ENCODE measurements at places on chromosomes 11 and 22.
A peak's percentile ranks its signal among the peaks of the same experiment; 100 is the strongest.

DNA sequence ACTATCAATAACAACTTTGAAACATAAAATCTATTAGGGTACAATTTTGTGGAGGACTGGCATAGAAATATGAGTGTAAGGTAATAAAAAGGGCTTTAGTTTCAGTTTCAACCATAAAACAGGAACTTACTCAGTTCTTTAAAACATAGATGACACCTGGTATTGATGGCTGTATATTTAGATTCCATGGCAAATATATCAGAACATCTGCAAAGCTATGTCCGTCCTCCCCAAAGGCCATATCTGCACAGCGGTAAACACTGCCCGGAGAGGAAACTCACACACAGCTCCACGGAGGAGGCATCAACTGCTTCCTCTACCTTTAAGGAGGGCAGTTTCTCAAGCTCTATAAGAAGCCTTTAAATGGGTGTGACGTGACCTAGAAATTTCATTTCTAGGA lies 993.3 kb downstream of the BRD1 start:
- H3K4me3 ChIP-seq = no peak overlapping the region
- no peak overlapping the region for H3K27ac ChIP-seq
- H3K27me3 ChIP-seq = no peaks in the 10 kb centered on the region
- no peaks in the 10 kb centered on the region for H3K36me3 ChIP-seq

- no peak overlapping the region for H3K27ac ChIP-seq
- no peaks in the 10 kb centered on the region for H3K27me3 ChIP-seq
- H3K4me1 ChIP-seq = peaks cover 13% of the 10 kb centered on the region
- no peak for DNase-seq
- no peak overlapping the region for H3K4me3 ChIP-seq
These were observed 14.1 kb downstream of the AASDHPPT start for GRCh38 chr11:106091480-106092123.

- DNase-seq = no peak
- no peaks in the 10 kb centered on the region for H3K4me1 ChIP-seq
- H3K4me3 ChIP-seq = no peak overlapping the region
- no peak overlapping the region for H3K27ac ChIP-seq
These were observed 17.1 kb upstream of the EFCAB6 start for GRCh38 chr22:43828998-43829782.

DNA sequence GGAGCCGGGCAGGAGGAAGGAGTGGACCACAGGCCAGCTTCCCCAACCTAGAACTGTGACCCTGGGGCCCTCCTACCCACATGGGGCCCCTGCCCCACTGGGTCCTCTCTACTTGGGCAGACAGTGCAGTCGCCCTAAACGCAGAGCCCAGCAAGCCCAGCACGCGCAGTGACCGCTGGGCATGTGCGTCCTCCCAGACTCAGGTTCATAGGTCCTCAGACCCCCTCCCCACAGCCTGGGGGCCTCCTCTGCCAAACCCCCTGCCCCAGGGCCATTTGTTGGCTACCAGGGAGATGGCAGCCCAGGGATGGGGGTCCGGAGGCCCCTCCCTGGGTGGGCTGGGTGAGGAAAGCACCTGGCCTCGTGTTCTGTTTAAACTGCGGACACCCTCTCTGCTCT lies 23.9 kb downstream of the RTN4R start:
- no peak overlapping the region for H3K27ac ChIP-seq
- H3K27me3 ChIP-seq = no peaks in the 10 kb centered on the region
- H3K36me3 ChIP-seq = no peaks in the 10 kb centered on the region
- no peak overlapping the region for H3K4me3 ChIP-seq

GRCh38 chr11:10798330-10798928 lies 10.3 kb downstream of the EIF4G2 start:
- H3K4me1 ChIP-seq = no peaks in the 10 kb centered on the region
- peaks cover 67% of the 10 kb centered on the region for H3K36me3 ChIP-seq
- no peak overlapping the region for H3K27ac ChIP-seq
- DNase-seq = no peak
- H3K27me3 ChIP-seq = no peaks in the 10 kb centered on the region
- no peak overlapping the region for H3K4me3 ChIP-seq

GRCh38 chr22:47432683-47433082 lies 670.2 kb downstream of the TBC1D22A start:
- H3K27ac ChIP-seq = no peak overlapping the region
- no peak for DNase-seq
- no peaks in the 10 kb centered on the region for H3K27me3 ChIP-seq
- H3K36me3 ChIP-seq = no peaks in the 10 kb centered on the region

DNA sequence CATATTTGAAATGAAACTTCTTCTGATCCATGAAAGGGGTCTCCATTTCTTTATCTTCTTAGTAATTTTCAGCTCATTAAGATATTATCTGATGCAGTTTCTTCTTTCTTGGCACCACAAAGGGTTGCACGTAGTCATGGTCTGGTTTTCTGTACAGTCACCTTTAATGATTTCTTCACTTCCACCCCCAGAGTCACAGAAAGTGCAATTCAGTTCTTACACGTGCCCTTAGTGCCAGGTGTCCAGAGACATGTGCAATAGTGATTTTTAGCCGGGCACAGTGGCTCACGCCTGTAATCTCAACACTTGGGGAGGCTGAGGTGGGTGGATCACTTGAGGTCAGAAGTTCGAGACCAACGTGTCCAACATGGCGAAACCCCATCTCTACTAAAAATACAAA lies 202.8 kb upstream of the MTNR1B start:
- H3K4me3 ChIP-seq = peak overlapping the region; percentile 64
- DNase-seq = no peak
- H3K4me1 ChIP-seq = no peaks in the 10 kb centered on the region
- no peak overlapping the region for H3K27ac ChIP-seq
- no peaks in the 10 kb centered on the region for H3K36me3 ChIP-seq

- H3K4me1 ChIP-seq = peaks cover 47% of the 10 kb centered on the region
- H3K36me3 ChIP-seq = no peaks in the 10 kb centered on the region
- peak overlapping the region; percentile 17 for H3K4me3 ChIP-seq
- no peaks in the 10 kb centered on the region for H3K27me3 ChIP-seq
- peak; percentile 60 for DNase-seq
These were observed 36.8 kb upstream of the SMTN start for GRCh38 chr22:31044262-31044861.

DNA sequence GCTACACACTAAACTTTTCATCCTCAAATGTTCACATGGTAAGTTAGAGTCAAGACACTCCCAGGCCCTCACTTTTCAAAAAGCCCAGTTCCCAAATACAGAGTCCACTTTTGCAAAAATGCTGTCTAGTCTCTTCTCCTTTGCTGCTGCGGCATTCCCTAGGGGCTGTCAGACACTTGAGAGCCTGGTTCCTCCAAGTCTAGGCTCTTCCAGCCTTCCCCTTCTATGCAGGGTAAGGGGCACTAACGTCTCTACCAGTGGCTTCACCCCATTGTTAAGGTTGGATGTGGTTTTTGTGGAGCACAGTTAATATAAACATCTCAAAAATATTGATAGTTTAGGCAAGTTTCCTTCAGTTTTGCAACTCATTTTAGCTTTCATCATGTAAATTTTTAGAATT lies 181.5 kb downstream of the KIF18A start:
- H3K27ac ChIP-seq = no peak overlapping the region
- H3K36me3 ChIP-seq = no peaks in the 10 kb centered on the region
- DNase-seq = no peak
- no peaks in the 10 kb centered on the region for H3K27me3 ChIP-seq
- H3K4me3 ChIP-seq = no peak overlapping the region

DNA sequence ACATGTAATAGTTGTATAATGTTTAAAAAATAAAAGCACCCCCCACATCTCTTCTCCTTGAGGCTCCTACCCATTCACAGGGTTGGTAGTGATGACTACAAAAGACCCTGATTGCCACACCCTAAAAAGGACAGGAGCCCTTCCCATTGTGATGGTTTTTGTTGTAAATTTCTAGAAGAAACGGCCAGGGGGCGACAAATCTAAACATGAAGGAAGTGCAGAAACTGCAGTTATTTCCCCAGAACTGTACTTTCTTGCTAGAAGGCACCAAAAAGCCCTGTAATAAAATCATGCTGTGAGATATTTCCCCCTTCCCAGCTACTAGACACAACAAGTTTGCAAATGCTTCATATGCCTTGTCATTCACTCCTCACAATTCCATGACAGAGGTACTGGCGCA lies 10.8 kb downstream of the PRR5L start:
- H3K27ac ChIP-seq = no peak overlapping the region
- no peak for DNase-seq
- H3K4me1 ChIP-seq = no peaks in the 10 kb centered on the region
- H3K27me3 ChIP-seq = no peaks in the 10 kb centered on the region
- no peaks in the 10 kb centered on the region for H3K36me3 ChIP-seq

GRCh38 chr11:134656861-134657540 lies 245.0 kb upstream of the B3GAT1 start:
- DNase-seq = no peak
- H3K4me1 ChIP-seq = no peaks in the 10 kb centered on the region
- no peak overlapping the region for H3K4me3 ChIP-seq
- no peaks in the 10 kb centered on the region for H3K27me3 ChIP-seq
- H3K27ac ChIP-seq = no peak overlapping the region
- no peaks in the 10 kb centered on the region for H3K36me3 ChIP-seq

DNA sequence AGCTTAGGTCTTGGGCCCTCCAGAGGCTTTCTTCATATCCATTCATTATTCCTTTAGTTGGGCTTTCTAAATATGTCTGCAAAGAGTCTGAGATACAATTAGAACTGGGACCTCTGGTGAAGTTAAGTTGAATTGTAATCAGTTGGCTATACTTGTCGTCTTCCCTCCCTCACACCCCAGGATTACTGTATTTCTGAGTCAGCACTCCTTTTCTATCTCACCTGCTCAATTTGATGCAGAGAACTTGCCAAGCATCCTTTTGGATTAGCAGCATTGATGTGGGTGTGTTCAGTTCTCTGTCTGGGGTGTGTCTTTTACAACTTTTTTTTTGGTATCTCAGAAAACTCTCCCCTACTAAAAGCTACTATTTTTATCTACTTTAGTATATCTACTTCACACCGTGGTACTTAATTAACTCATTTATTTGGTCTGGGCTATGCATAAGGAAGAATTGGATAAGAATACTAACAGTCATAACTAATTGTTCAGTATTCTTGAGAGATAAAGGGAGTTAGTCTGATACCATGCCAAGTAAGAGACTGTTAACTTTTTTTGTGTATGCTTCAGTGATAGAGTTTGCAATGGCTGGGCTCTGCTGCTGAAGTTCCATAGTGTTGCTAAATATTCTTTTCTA lies 15.1 kb downstream of the CTNND1 start:
- H3K27ac ChIP-seq = peak overlapping the region; percentile 70
- DNase-seq = no peak
- H3K4me1 ChIP-seq = peaks cover 94% of the 10 kb centered on the region
- peak overlapping the region; percentile 57 for H3K4me3 ChIP-seq

DNA sequence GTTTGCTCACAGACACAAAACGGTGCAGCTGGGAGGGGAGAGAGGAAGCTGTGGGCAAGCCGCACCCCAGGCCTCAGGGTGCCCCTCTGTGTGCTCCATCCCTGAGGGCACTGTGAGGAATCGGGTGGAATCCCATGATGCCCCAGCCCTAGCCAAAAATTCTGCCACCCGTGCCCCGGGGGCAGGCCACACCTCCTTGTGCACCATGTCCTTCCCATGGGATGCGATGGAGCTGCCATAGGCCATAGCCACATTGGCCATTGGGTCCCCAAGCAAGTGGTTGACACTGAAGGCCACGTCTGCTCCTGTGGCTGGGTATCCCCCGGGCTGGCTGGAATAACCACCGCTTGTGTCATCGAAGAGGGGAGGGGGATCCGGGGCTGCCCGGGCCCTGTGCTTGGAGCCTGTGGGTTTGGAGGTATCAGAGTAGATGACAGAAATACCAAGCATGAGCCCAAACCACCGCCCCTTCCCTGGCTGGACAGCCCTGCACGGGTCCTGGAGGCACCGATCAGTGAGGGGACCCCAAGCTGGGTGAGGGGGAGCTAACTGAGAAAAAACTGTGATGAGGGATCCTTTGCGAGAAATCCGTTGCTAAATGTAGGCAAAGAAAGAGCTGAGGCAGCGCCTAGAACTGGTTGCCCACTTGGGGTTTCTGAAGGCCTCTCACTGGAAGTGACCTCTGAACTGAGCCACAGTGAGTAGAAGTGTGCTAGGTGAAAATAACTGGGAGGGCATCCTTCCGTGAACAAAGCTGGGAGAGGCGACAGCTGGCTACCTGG lies 863 bp downstream of the YIF1A start:
- H3K4me1 ChIP-seq = peaks cover 41% of the 10 kb centered on the region
- peak overlapping the region; percentile 73 for H3K27ac ChIP-seq
- no peak for DNase-seq

GRCh38 chr11:79043726-79044125 lies 397.1 kb downstream of the TENM4 start:
- no peak overlapping the region for H3K27ac ChIP-seq
- no peaks in the 10 kb centered on the region for H3K4me1 ChIP-seq
- no peak for DNase-seq

DNA sequence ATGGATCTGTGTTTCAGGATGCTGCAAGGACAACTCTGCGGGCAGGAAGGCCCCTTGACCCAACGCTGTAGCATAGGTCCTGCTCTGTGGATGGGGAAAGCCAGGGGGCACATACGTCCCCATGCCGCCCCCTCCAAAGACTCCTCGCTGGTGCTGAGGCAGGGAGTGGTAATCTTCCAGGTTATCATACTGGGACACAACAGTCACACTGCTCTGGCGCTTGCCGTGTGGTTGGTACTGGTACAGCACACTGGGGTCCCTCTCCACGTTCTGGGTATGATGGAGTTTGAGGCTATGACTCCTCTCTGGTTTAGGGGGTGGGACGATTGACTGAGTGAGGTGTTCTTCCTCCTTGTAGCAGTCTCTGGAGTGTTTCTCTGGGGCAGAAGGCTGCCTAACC lies 26.2 kb upstream of the TP53AIP1 start:
- H3K27me3 ChIP-seq = no peaks in the 10 kb centered on the region
- H3K4me1 ChIP-seq = no peaks in the 10 kb centered on the region
- H3K36me3 ChIP-seq = peaks cover 37% of the 10 kb centered on the region
- no peak overlapping the region for H3K4me3 ChIP-seq
- DNase-seq = no peak

DNA sequence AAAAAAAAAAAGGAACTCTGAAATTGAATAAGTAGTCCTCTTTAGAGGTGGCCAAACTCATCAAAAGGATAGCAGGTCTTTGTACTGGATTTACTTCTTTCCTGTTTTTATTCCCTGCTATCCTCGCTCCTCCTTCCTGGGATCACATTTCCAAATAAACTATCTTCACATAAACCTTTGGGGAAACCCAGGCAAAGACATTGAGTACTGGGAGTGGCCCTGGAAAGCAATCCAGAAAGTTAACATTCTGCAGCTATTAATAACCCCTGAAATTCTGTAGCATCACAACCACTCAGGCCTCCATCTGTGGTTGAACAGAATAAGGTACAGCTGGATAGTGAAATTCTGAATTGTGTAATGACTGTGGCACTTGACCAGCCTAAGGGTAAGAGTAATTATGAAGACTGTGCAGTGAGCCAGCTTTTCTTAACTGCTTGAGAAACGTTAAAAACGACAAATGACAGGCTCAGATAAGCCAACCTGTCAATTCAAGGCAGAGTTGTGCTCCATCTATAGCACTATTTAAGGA lies 58.8 kb downstream of the ISX start:
- H3K4me1 ChIP-seq = no peaks in the 10 kb centered on the region
- no peaks in the 10 kb centered on the region for H3K27me3 ChIP-seq
- H3K36me3 ChIP-seq = no peaks in the 10 kb centered on the region
- H3K27ac ChIP-seq = no peak overlapping the region

GRCh38 chr11:24944891-24945290 lies 448.0 kb downstream of the LUZP2 start:
- no peak overlapping the region for H3K4me3 ChIP-seq
- no peak for DNase-seq
- H3K27me3 ChIP-seq = no peaks in the 10 kb centered on the region
- no peak overlapping the region for H3K27ac ChIP-seq
- H3K36me3 ChIP-seq = no peaks in the 10 kb centered on the region
- no peaks in the 10 kb centered on the region for H3K4me1 ChIP-seq
